GM13977 (cell line): ENCODE measurements at places on chromosomes 3 and 15.

GRCh38 chr3:51710631-51711351 is 3.9 kb downstream of the GRM2 start:
- DNase-seq, result no peak

GRCh38 chr3:37935756-37936666 is 54.6 kb upstream of the VILL start:
- DNase-seq, result no peak

- DNase-seq, result no peak
These were observed 4.3 kb downstream of the BMF start for GRCh38 chr15:40104296-40104864.

GRCh38 chr3:157574531-157574930 is 71.3 kb upstream of the VEPH1 start:
- no peak for DNase-seq

DNA sequence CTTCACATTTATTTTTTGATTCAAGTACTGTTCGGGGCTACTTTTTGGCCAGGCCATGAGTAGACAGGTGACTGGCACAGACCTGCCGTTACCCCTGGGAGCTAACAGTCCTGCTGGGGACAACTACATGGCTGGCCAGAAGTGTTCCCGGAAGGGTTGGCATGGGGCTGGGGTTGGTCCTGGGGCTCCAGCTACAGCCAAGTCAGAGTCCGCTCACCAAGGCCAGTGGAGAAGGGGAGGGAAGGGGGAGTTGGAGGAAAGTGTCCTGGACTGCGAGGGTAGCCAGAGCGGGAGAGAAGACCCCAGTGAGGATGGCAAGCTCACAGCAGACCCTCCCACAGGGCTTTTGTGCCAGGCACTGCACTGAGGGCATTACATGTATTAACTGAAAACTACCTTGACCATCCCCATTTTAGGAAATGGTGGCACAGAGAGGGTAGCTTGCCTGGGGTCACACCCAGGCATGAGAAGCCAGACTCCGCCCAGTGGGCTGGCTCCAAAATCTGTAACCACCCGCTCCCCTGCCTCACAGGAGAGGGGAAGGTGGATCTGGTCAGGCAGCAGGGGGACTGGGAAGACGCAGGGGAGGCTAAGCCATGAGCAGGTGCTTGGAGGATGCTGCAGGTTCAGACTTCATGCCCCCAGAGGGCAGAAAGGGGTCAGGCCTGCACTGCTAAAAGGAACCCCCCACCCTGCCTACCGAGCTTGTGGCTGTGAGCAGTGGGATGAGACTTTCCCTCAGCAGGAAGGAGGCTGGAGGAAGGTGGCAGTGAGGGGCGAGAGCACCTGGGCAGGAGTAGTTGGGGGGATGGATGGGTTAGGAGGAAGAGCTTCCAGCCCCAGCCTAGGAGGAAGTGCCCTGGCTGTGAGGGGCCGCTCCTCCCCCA is 38.3 kb upstream of the ESYT3 start:
- no peak for DNase-seq

- DNase-seq, result no peak
These were observed 375.5 kb downstream of the NTRK3 start for GRCh38 chr15:87881026-87881425.

- DNase-seq, result no peak
These were observed 175.7 kb downstream of the FOXP1 start for GRCh38 chr3:71407823-71408222.

- peak; percentile 57 for DNase-seq
These were observed 171.6 kb downstream of the SV2B start for GRCh38 chr15:91271565-91272153.

- DNase-seq, result peak; percentile 77
These were observed 8.5 kb downstream of the SEMA4B start for GRCh38 chr15:90209591-90209990.

- no peak for DNase-seq
These were observed 34.7 kb downstream of the NTRK3 start for GRCh38 chr15:88221836-88222235.

- DNase-seq, result no peak
These were observed 60.8 kb upstream of the ANKRD34C start for GRCh38 chr15:79221696-79222095.

DNA sequence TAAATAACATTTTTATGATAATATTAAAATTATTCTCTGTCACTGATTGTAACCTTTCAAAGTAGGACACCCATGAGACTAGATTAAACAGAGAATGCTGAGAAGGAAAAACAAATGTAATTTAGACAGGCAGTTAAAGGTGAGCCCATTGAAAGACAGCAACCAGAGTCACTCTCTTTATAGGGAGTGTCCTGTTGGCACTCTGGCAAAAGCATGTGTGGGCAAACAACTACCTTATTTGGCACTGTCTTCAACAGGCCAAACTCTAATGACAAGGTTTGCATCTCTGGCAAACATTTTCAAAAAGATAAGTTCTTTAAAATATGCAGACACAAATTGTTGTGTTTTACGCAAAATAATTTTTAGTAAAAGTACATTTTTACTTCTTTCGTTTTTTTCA is 29.8 kb downstream of the NFKBIZ start:
- no peak for DNase-seq

DNA sequence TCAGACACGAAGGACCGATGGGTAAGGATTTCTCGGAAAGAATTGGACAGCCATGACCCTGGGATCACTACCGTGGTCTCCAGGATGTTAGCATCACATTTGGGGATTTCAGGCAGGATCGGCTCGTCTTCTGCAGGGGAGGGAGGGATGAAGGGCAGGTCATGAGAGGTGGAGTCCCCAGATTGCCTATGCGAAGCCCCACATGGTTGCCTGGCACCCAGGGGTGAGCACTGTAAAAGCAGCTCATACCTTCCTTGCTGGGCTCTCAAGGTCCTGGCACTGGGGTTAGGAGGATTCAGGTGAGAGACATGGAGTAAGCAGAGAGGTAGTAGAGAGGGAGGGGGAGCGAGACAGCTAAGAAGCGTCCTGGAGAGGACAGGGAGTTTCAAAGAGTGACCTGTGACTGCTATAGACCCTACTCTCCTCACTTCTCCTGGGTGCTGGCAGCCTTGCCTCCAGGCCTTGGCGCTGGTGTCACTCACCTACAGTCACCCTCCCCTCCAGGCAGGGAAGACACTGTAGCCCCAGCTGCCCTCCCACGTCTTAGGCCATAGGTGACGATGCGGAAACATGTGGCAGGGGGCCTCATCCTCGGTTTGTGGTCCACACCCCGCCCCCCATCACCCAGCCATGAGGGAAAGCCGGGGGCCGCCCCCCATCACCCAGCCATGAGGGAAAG is 15.0 kb upstream of the EHD4 start:
- DNase-seq, result no peak

GRCh38 chr3:39910826-39911464 is 101.5 kb downstream of the MYRIP start:
- no peak for DNase-seq

GRCh38 chr3:15875016-15875689 is 77.4 kb upstream of the ANKRD28 start:
- no peak for DNase-seq

- no peak for DNase-seq
These were observed at the start of gene MKRN3 for GRCh38 chr15:23565395-23566070. Gene MKRN3 (plus strand): TSS chr15:23565674. CDS start chr15:23565783, 109 bp downstream.

DNA sequence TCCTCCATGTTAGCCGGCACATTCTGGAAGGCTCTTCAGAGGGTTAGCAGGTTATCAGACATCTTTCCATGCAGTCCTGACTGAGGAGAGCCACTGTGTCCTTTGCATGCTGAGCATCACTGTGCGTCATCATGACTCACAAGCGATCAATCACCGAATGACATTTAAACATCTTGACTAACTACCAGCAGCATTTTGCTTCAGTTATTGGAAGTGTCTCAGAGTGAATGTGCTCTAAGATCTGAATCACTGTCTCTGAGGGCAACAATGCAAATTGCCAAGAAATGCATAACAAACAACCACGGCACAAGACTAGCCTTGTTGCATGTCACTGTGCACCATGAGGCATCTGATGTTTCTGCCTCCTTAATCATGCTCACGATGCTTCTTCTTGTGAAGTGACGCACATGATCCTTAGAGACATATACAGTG is 18.3 kb upstream of the ATP8B4 start:
- no peak for DNase-seq

- no peak for DNase-seq
These were observed 324.8 kb upstream of the ONECUT1 start for GRCh38 chr15:53114960-53115359.

GRCh38 chr3:4675704-4676103 is 182.6 kb downstream of the ITPR1 start:
- no peak for DNase-seq

DNA sequence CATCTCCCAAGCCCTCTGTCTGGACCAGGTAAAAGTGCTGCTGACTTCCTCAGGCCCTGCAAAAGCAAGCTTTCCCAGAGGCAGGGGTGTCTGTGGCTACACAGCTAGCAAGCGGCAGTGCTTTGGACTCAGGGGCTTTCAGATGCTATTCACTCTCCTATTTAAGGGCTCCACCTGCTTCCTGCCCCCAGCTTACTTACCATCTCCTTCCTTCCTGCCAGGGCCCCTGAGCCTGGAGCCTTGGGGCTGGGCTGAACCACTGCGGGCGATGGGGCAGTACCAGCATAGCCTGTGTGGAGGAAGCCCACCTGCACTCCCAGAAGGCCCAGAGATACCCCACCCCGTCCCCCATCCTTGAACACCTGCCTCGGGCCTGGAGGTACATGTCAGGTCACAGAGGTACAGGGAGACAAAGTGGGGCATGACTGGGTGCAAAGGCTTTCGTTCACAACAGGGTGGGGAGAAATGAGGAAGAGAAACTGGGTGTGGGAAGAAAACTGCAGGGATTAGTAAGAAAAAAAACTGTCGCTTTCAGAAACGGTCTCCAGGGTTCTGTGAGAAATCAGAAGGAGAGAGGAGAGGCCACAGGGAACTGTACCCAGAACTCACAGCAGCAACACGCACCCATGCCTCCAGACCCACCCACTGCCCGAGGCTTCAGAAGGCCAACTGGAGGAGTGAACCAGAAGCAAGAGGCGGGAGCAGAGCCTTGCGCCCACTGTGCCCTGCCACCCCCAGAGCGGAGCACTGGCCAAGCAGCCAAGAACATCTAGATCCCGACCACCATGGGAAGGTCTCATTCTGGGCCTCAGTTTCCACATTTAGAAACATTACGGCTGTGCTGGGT is 49.5 kb downstream of the CCDC12 start:
- DNase-seq, result peak; percentile 86

DNA sequence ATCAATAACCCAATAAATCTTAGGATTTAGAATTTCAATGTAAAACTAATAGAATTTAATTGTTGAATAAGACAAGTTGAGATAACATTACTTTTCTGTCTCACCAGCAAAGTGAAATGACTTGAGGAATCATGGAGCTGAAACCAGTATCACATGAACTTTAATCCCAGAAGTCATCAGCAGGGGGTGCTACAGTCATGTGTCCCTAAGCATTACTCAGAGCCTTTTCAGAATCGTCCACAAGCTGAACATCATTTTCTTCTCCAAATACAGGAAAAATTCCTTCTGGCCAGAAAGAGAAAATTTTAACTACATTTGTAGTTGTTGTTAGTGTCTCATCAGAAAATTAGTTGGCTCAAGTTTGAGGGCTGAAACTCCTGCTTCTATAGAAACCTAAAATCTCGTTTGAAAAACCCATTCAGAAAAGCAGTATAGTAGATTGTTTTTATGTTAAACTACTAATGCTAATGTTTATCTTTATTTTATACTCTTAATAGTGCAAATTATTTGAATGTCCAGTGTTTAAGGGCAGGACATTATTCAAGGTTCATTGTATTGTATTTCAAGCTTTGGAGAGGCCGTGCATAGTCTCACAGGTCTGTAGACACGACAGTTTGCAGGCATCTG is 384.1 kb downstream of the PLOD2 start:
- DNase-seq, result peak; percentile 5

DNA sequence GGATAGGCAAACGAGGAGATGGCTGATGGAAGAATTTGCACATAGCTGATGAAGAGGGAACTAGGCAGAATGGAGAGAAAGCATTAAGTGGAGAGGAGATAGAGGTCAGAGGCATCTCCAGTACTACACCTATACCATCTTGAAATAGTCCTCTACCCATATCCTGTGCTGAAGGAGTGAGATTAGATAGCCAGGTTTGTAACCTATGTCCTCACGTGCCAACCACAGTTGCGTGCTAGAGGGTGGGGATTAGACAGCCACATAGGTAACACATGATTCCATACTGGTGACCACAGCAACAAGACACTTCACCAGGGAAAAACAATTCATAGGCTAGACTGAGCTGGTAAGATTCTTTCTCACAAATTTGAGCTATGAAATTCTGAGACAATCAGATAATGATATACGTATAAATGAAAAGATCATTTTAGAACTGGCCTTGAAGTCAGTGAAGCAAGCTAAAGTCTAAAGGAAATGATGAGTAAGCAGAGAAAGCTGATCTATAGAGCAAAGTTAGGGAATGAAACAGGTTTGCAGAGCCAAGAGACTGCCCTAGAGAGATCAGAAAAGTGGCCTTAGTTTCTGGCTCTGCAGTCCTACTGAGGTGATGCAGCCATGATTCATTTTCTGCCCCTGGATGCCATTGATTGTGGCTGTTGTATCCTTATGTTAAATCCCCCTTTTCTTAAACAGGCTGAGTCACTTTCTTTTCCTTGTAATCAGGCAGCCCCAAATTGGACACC is 17.7 kb downstream of the MYNN start:
- no peak for DNase-seq

DNA sequence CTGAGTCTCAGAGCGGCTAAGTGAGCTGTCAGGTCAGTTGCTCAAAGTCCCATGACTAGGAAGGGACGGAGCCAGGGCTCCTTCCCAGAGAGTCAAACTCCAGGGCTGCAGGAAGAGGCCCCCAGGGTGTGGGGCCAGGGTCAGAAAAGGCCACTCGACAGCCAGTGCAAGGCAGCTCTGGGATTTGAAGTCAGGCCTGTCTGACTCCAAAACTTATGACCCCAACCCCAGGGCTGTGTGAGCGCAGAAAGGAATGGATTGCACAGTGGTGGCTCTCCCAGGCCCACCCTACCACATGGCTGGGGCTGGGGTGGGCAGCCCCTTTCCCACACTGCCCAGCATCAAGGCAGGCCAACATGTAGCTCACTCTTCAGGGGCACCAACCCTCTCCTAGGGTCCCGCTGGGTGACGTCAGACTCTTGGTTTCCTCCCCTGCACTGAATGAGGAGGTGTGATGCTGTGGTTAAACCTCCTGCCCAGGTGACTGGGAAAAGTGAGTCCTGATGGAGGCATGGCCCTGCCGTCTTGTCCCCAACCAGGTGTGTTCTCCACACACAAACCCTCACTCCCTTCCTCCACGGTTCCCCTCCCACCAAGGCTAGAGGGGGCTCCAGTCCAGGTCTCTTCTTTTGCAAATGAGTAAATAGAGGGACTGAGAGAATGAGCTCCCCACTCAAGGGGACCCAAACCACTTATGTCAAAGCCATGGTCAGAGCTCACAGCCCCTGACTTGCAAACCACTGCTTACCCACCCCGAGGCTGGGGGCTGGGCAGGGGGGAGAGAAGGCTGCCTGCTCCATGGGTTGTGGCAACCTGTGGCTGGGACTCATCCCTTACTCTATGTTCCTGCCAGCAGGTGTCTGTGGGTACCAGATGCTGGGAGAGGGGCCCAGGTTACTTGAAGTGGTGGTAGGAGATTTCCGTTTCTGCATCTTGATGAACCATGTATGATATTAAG is 23.8 kb upstream of the CORO2B start:
- DNase-seq, result no peak

DNA sequence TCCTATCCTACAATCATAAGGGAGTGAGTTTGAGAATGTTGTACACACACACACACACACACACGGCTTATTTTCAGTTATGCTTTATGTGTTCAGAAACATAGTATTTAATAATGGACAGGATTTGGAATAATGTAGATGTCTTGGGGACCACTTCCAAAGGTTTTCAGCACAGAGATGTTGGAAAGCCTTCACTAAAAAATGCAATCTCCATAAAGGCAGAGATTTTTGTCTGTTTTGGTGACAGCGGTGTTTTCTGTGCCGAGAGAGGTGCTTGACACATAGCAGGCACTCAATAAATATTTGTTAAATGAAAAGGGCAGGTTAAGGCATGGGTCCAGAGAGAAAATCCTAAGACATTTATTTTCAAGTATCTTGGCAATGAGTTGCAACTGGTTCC is 428.2 kb upstream of the RGMA start:
- DNase-seq, result no peak
